ENCODE measurements at places on chromosomes 12 and 14.
A peak's percentile ranks its signal among the peaks of the same experiment; 100 is the strongest.

DNA sequence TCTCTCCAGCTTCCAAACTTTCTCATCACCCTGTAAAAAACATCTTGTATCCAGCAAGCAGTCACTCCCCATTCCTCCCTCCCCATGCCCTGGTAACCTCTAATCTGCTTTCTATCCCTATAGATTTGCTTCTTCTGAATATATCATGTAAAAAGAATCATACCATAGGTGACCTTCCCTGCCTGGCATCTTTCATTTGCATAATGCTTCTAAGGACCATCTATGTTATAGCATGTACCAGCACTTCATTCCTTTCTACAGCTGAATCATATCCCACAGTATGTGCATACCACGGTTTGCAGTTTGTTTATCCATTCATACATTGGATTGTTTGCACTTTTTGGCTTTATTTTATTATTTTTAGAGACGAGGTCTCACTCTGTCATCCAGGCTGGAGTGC is 22.9 kb upstream of the VPS37B start:
- no peak for DNase-seq

- DNase-seq: no peak
Observed at GRCh38 chr14:49930720-49931119, 37.8 kb downstream of the ARF6 start.

DNA sequence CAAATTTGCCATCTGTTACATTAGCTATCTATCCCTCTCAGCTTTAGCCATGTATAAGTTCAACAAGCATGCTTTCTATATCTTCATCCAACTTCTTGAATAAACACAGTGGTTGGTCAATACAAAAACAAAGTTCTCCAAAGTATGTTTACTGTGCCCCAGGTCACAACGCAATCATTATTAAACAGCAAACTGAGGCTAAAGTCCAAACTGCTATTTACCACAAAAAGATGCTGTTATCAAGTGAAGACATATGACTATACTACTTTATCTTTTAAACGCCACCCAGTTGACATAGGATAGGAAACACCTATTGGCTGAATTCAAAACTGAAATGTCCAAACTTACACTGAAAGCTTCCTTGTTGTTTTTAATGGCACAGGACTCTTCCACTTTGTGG is 11.7 kb downstream of the ZCCHC8 start:
- no peak for DNase-seq

- DNase-seq: peak; percentile 79
Observed at GRCh38 chr12:50016501-50017475, 8.5 kb downstream of the RACGAP1 start.

GRCh38 chr14:103488960-103489359 is 33.7 kb downstream of the CKB start:
- peak; percentile 16 for DNase-seq

- DNase-seq: no peak
Observed at GRCh38 chr12:105288311-105288996, 42.0 kb upstream of the C12orf75 start.

DNA sequence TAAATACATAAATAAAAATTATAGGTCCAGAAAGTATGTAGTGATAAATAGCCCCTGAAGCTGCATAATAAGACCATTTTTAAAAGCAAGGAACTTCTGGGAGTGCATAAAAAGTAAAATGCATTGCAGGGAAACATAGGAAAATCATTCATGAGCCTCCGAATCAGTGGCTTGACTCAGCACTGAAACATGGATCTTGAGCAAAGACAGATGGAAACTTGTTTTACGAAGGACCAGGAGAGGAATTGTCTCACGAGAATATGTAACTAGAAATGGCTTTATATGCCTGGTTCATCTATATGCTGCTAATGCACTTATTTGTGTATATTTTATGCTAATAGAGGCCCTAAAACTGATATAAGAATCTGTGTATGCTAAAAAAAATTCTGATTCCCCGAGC is 14.7 kb downstream of the TMEM30B start:
- no peak for DNase-seq

DNA sequence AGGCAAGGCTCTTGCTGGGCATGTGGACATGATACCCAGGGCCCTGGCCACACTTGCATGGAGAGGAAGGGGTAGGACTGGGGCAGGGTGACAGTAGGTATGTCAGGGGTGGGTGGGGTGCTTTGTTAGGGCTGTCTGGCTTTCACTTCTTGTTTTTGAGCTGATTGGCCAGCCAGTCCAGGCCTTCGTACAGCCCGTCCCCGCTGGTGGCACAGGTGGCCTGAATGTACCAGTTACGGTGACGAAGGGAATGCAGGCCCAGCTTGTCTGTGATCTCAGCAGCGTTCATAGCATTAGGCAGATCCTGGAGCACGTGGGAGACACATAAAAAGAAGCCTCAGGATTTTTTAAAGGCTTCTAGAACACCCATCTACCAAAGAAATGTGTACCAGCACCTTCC is 13.5 kb upstream of the FKBP11 start:
- DNase-seq: no peak

DNA sequence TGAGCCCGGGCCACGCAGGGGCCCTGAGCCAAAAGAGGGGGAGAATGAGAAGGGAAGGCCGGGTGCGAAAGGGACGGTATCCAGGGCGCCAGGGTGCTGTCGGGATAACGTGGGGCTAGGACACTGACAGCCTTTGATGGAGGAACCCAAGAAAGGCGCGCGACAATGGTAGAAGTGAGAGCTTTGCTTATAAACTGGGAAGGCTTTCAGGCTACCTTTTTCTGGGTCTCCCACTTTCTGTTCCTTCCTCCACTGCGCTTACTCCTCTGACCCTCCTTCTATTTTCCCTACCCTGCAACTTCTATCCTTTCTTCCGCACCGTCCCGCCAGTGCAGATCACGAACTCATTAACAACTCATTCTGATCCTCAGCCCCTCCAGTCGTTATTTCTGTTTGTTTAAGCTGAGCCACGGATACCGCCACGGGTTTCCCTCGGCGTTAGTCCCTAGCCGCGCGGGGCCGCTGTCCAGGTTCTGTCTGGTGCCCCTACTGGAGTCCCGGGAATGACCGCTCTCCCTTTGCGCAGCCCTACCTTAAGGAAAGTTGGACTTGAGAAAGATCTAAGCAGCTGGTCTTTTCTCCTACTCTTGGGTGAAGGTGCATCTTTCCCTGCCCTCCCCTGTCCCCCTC is 3.0 kb downstream of the SSTR1 start:
- DNase-seq: peak; percentile 79

DNA sequence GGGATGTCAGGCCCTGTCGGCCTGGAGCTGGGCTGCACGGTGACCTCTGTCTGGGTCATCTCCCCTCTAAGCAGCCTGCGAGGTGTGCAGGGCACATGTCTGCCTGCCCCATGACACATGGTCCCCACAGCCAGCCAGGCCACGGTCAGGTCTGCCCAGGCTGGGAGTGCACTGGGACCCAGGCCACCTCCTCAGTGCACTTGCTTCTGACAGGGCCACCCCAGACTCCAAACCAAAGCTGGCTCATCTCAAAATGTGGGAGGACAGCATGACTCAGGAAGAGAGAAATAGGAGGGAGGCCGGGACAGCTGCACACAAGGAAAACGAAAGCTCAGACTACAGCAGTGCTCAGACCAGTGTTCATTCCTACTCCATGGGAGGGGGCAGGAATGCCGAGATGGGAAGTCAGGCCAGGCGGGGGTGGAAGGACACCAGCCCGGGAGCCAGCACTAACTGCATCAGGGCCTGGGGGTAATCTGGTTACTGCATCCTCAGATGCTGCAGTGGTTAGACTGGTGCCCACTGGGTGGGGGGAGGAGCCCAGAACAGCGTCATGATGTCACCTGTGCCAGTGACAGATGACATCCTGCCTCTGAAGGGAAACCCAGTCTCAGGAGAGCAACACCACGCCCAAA is 4.0 kb downstream of the P2RX2 start:
- DNase-seq: peak; percentile 82

Data from AG20443 (cell line).